ENCODE measurements at places on chromosomes 2 and 18. TPM values are rescaled to one million over a fixed set of nuclear protein-coding genes. Genes with fewer than 3 reads are reported as not detected.
A peak's percentile ranks its signal among the peaks of the same experiment; 100 is the strongest.

DNA sequence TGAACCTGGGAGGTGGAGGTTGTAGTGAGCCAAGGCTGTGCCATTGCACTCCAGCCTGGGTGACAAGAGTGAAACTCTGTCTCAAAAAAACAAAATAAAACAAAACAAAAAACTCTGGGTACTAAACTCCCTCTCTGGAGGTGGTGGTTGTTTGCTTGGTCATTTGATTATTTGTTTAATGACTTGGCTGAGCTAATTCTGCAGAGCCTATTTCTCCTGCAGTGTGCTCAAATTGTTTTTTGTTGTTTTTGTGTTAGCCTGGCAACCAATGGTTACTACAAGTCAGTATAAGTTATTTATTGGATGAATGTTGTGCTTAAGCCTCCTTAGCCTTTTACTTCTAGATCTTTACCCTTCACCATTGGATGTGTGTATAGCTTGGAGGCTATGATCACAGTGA, 387.5 kb downstream of the ADCYAP1 start:
- H3K27me3 ChIP-seq: no peaks in the 10 kb centered on the region
- H3K4me1 ChIP-seq: no peaks in the 10 kb centered on the region
- H3K4me3 ChIP-seq: no peak overlapping the region
- DNase-seq: no peak
- no peak overlapping the region for H3K27ac ChIP-seq
- no peaks in the 10 kb centered on the region for H3K36me3 ChIP-seq

GRCh38 chr2:66717218-66717905, 282.4 kb downstream of the MEIS1 start:
- no peaks in the 10 kb centered on the region for H3K4me1 ChIP-seq
- H3K4me3 ChIP-seq: no peak overlapping the region
- DNase-seq: no peak
- no peak overlapping the region for H3K27ac ChIP-seq
- no peaks in the 10 kb centered on the region for H3K27me3 ChIP-seq

- no peak overlapping the region for H3K27ac ChIP-seq
- DNase-seq: no peak
- H3K27me3 ChIP-seq: no peaks in the 10 kb centered on the region
- H3K4me3 ChIP-seq: no peak overlapping the region
- no peaks in the 10 kb centered on the region for H3K4me1 ChIP-seq
These were observed 520.6 kb downstream of the TNS1 start for GRCh38 chr2:217482056-217482710.

DNA sequence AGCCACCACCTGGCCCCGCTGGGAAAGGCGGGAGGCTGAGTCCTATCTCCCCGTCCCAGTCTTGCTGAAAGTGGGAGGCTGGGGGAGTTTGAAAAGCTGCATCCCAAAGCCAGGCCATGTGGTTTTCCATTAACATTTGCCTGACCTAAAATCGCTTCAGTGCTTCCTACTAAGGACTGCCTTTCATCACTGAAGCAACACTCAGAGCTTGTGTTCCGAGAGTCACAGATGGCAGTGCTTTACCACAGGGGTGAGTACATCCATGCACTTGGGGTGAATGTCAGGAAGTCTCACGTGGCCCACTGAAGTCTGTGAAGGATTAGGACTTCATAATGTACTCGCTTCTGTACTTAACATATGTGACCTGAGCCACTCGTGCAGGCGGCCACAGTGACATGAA, 43.3 kb downstream of the PXDN start:
- no peak overlapping the region for H3K27ac ChIP-seq
- H3K4me3 ChIP-seq: no peak overlapping the region
- H3K36me3 ChIP-seq: no peaks in the 10 kb centered on the region
- DNase-seq: no peak
- no peaks in the 10 kb centered on the region for H3K27me3 ChIP-seq
- H3K4me1 ChIP-seq: no peaks in the 10 kb centered on the region

DNA sequence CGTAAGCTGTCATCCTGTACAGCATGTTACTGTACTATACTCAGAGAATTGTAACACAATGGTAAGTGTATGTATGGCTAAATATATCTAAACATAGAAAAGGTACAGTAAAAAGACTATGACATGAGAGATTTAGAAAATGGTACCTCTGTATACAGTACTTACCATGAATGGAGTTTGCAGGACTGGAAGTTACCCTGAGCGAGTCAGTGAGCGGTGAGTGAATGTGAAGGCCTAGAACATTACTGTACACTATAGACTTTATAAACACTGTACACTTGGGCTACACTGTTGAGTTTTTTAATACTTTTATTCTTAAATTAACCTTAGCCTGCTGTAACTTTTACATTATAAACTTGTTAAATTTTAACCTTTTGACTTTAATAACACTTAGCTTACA, 1.5 kb downstream of the DDX18 start:
- DNase-seq: no peak
- peaks cover 18% of the 10 kb centered on the region for H3K36me3 ChIP-seq
- peak overlapping the region; percentile 79 for H3K4me3 ChIP-seq
- no peaks in the 10 kb centered on the region for H3K27me3 ChIP-seq
- peak overlapping the region; percentile 96 for H3K27ac ChIP-seq

DNA sequence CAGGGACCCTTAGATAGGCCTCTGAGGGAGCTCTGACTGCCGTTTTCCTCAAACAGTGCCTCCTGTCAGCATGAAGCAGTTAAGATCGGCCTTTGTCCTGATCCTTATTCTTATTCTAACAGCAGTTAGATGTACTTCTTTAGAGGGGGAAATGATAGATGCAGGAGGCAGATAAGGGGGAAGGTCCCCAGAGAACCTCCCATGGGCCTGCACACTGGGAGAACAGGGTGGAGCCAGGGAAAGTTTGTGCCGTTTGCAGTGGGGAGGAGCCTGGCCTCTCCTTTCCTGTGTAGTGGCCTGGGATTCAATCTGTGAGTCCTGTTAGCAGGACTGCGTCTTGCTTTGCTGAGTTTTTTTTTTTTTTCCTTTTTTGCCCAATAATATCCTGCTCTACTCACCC, 7.9 kb upstream of the INPP4A start:
- H3K27ac ChIP-seq: no peak overlapping the region
- H3K4me3 ChIP-seq: no peak overlapping the region
- no peaks in the 10 kb centered on the region for H3K4me1 ChIP-seq
- no peaks in the 10 kb centered on the region for H3K36me3 ChIP-seq

GRCh38 chr18:75269124-75269680, 58.6 kb downstream of the TSHZ1 start:
- no peak overlapping the region for H3K4me3 ChIP-seq
- no peaks in the 10 kb centered on the region for H3K27me3 ChIP-seq
- no peak for DNase-seq
- no peak overlapping the region for H3K27ac ChIP-seq

DNA sequence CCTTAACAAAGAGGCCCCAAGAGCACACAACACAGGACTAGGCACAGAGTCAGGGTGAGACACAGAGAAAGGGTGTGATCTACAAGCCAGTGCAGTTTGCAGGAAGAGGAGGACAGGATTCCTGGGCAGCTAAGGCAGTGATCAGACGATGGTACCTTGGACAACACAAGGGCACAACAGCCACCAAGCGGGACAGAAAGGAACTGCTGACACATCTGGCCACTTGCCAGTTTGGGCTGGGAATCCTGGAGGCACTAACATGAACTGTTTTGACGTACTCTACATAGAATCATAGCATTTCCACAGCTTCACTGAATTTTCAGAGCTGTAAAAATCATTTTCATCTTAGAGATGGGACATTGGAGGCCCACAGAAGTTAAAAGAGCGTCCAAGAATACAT, 221.5 kb upstream of the SLC35G4 start:
- H3K4me3 ChIP-seq: no peak overlapping the region
- H3K27me3 ChIP-seq: no peaks in the 10 kb centered on the region
- no peaks in the 10 kb centered on the region for H3K36me3 ChIP-seq

- no peak overlapping the region for H3K27ac ChIP-seq
- no peaks in the 10 kb centered on the region for H3K27me3 ChIP-seq
- H3K4me3 ChIP-seq: no peak overlapping the region
- no peaks in the 10 kb centered on the region for H3K4me1 ChIP-seq
- no peak for DNase-seq
These were observed 1294.0 kb downstream of the LRP1B start for GRCh38 chr2:140836826-140837225.

DNA sequence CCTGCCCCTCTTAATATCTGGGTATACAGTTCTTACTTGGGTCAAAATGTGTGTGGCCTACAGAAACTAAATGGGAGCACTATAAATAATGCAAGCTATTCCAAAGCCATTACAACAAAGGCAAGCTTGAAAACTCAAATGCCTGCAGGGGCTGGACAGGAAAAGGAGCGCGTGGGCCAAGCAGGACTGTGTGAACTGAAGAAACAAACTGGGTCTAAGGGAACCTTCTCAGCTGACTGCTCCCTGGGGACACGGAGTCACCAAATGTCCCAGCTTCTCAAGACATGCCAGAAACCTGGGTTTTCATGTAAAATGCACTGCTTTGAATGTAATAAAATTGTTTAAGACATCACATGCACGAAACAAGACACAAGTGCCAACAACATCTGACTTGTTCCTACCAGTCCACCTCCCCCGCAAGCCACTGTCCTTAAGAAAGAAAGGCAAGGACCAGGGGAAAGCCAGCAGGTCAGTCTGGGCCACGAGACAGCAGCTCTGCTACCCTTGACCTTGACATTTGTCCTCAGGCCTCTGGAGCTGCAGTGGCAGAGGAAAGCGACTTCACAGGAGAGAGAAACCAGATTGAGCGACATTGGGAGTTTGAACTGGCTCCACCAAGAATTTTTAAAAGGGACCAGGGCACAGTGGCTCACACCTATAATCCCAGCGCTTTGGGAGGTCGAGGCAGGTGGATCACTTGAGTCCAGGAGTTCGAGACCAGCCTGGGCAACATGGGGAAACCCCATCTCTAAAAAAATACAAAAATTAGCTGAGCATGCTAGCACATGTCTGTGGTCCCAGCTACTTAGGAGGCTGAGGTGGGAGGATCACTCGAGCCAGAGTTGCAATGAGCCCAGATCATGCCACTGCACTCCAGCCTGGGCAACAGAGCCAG, 89.7 kb upstream of the SH3BP4 start:
- H3K4me1 ChIP-seq: no peaks in the 10 kb centered on the region
- H3K36me3 ChIP-seq: no peaks in the 10 kb centered on the region
- H3K4me3 ChIP-seq: no peak overlapping the region
- H3K27me3 ChIP-seq: no peaks in the 10 kb centered on the region
- DNase-seq: no peak

GRCh38 chr18:58175786-58176176, 131.8 kb downstream of the NEDD4L start:
- no peak overlapping the region for H3K27ac ChIP-seq
- no peak for DNase-seq
- no peak overlapping the region for H3K4me3 ChIP-seq
- H3K4me1 ChIP-seq: no peaks in the 10 kb centered on the region
- H3K27me3 ChIP-seq: no peaks in the 10 kb centered on the region

GRCh38 chr18:75427603-75428002, at the start of gene SMIM21:
Gene SMIM21, minus strand, starts transcription at chr18:75427703. Its CDS starts 140 bp downstream, at chr18:75427563.
- no peak within 1 kb of the TSS for H3K27ac ChIP-seq
- H3K36me3 ChIP-seq: no peaks in the 10 kb centered on the region
- H3K4me1 ChIP-seq: no peaks in the 10 kb centered on the region
- no peak within 1 kb of the TSS for H3K4me3 ChIP-seq
- DNase-seq: no peak

DNA sequence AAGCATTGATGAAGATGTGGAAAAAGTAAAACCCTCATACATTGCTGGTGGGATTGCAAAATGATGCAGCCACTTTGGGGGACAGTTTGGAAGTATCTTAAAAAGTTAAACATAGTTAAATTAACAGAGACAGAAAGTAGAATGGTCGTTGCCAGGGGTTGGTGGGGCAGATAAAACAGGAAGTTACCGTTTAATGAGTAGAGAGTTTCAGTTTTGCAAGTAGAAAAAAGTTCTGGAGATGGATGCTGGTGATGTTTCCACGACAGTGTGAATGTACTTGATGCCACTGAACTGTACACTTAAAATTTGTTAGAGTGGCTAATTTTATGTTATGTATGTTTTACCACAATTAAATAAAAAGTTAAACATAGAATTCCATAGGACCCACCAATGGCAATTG, 44.5 kb upstream of the EGR4 start:
- no peaks in the 10 kb centered on the region for H3K27me3 ChIP-seq
- no peak overlapping the region for H3K27ac ChIP-seq
- DNase-seq: no peak
- no peaks in the 10 kb centered on the region for H3K4me1 ChIP-seq
- H3K36me3 ChIP-seq: no peaks in the 10 kb centered on the region

GRCh38 chr2:239716536-239717318, 308.4 kb downstream of the NDUFA10 start:
- H3K4me1 ChIP-seq: no peaks in the 10 kb centered on the region
- DNase-seq: no peak
- H3K27ac ChIP-seq: no peak overlapping the region

DNA sequence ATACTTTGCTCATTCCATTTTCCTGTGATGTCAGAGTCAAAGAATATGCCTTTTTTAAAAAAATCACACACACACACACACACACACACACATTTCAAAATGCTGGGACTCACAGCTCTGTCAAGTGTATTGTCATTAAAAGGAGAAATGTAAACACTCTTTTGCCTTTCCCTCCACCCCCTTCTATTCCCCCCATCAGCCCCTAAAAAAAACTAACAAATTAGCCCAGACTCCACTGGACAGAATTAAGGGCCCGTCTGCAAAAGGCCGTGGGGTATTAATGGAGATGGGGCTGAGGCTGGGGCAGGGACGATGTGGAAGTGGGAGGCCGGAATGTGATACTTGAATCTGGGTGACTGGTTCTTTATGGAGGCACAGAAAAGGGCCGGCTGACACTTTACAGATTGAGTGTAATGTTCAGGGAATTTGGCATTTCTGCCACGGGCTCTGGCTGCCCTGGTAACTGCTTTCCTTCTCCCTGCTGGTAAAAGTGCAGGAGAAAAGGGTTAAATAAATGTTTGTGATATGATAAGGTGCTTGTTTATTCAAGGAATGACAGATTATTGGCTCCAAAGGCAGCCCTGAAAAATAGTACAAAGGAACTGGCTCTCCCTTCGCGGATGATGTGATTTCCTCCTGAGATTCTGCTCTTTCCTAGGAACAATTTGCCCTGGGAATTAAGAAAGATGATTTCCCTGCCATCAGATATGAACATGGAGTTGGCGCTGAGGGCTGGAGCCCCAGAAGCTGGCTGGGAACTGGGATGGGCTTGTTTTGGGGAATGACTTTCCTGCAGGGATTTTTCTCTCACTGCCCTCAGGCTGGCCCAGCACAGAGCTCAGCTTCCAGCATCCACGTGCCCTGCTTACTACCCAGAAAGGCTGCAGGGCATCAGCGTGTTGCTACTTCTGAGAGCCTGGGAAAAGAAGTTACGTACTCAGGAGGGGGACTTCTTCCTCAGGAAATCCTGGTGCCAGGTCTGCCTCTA, 52.8 kb upstream of the CTAGE1 start:
- no peaks in the 10 kb centered on the region for H3K4me1 ChIP-seq
- H3K4me3 ChIP-seq: no peak overlapping the region
- no peak for DNase-seq

DNA sequence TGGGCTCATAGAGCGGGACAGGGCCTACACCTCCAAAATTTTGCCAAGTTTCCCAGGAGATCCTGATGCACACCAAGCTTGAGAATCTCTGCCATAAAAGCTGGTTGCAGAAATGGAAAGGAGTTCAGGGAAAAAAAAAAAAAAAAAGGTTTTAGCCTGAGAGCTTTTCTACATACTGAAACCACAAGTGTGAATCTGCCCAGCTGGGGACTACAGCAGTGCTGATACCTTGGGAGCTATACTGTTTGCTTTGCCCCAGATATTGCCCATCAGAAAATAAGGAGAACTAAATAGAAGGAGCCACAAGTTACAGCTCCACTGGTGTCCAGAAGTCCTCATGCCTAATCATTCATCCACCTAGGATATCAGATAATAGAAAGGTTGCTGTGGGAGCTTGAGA, 38.4 kb upstream of the NCKAP5 start:
- H3K36me3 ChIP-seq: no peaks in the 10 kb centered on the region
- no peak for DNase-seq
- no peaks in the 10 kb centered on the region for H3K27me3 ChIP-seq

The EMILIN1 gene
- total RNA-seq: 0.73 TPM

The NRP2 gene
- 0.50 TPM for total RNA-seq

The C2orf66 gene
- total RNA-seq: not detected

The SPAG16 gene
- total RNA-seq: 7.4 TPM

The ANKRD30B gene
- not detected for total RNA-seq

Data from naive thymus-derived CD4-positive, alpha-beta T cell (primary cell).